ENCODE measurements at places on chromosomes 7 and 10. TPM values are rescaled to one million over a fixed set of nuclear protein-coding genes. Genes with fewer than 3 reads are reported as not detected.

The FLNC gene
- 157 TPM for total RNA-seq

The ZNF438 gene
- total RNA-seq: 10.6 TPM

The SPACDR gene
- total RNA-seq: not detected

The PAPSS2 gene
- 20.4 TPM for total RNA-seq

The CACNB2 gene
- total RNA-seq: 56.7 TPM

The TSPAN12 gene
- total RNA-seq: 12.6 TPM

The PPP3CB gene
- total RNA-seq: 80.6 TPM

The PLPP4 gene
- not detected for total RNA-seq

The TFPI2 gene
- total RNA-seq: 19.8 TPM

The DNA2 gene
- 1.6 TPM for total RNA-seq

The RSPH10B gene
- 0.14 TPM for total RNA-seq

The NEUROG3 gene
- not detected for total RNA-seq

The PON1 gene
- total RNA-seq: not detected

The COL13A1 gene
- 23.1 TPM for total RNA-seq

The MSMB gene
- not detected for total RNA-seq

The SLC16A12 gene
- total RNA-seq: 1.2 TPM

The ECHS1 gene
- total RNA-seq: 64.6 TPM

The MYH16 gene
- not detected for total RNA-seq

The MCMBP gene
- total RNA-seq: 59.8 TPM

The CUZD1 gene
- total RNA-seq: not detected

The IFRD1 gene
- 67.0 TPM for total RNA-seq

The RNF148 gene
- 0.27 TPM for total RNA-seq

The RNF32 gene
- total RNA-seq: not detected

The GRID2IP gene
- total RNA-seq: 0.14 TPM

The WIPF3 gene
- total RNA-seq: 2.4 TPM

The STOX1 gene
- not detected for total RNA-seq

The AKR1C3 gene
- total RNA-seq: 92.9 TPM

The SPDYE18 gene
- total RNA-seq: not detected

The VWA2 gene
- 0.28 TPM for total RNA-seq

The PITX3 gene
- not detected for total RNA-seq

The CFAP58 gene
- total RNA-seq: 0.68 TPM

The COL26A1 gene
- not detected for total RNA-seq

The UTF1 gene
- total RNA-seq: not detected

The NPC1L1 gene
- 2.2 TPM for total RNA-seq

The FOXI2 gene
- 0.78 TPM for total RNA-seq

The CPA2 gene
- 0.41 TPM for total RNA-seq

The CPVL gene
- total RNA-seq: 21.0 TPM

The LIPF gene
- total RNA-seq: not detected

The NMT2 gene
- 15.0 TPM for total RNA-seq

Measured in thoracic aorta (tissue), 2 donors.